Mucosa of descending colon (tissue), 3 donors: ENCODE measurements at places on chromosomes 6 and 20. TPM values are rescaled to one million over a fixed set of nuclear protein-coding genes. Genes with fewer than 3 reads are reported as not detected.

ZNF831 gene
- 0.89 TPM for total RNA-seq

BNIP5 gene
- 12.6 TPM for total RNA-seq

- peak; percentile 79 for DNase-seq
Measured at GRCh38 chr20:4814696-4815252, 93.1 kb downstream of the PRND start.

DNAH8 gene
- total RNA-seq = 0.03 TPM

SLC44A4 gene
- total RNA-seq = 332 TPM

DNA sequence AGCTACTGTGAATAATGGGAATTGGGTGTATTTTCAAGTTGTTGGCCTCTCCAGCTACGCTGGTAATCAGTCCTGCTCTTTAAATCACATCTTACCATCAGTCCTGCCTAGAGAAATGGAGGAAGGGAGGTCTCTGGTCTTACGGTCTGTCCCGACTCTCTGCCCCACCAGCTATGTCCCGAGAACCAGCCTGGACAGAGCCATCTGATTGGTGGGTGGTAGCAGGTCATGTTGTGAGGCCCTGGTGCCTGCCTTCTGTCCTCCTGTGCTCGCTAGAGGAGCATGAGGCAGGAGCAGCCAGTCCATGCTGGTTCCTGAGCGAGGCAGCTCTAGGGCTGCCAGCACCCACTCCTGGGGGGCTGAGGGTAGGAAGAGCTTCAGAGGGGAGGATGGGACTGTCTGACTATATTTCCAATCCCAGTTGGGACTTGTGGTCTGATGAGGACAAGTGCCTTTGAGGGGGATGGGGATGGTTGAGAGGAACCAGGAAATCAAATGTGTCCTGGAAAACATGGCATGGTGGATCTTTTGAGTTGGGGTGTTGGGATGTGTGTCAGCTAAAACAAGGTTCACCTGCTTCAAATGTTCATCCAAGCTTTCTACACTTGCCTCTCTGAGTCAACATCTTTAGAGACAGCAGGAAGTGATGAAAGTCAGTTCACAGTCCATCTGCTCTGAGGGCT, 33.0 kb downstream of the SYNJ2 start:
- no peak for DNase-seq
